Kidney (tissue), 22 donors: ENCODE measurements at places on chromosomes 5 and 9. TPM values are rescaled to one million over a fixed set of nuclear protein-coding genes. Genes with fewer than 3 reads are reported as not detected.

FBLL1 gene
- 0.47 TPM for total RNA-seq

ABLIM3 gene
- 21.7 TPM for total RNA-seq

PCDHGA9 gene
- total RNA-seq: 7.6 TPM

PCDHB4 gene
- total RNA-seq: 5.8 TPM

ZNF608 gene
- total RNA-seq: 35.8 TPM

C5orf52 gene
- total RNA-seq: not detected

CD72 gene
- 7.1 TPM for total RNA-seq

TAF11L12 gene
- total RNA-seq: not detected

- no peaks in the 10 kb centered on the region for H3K4me1 ChIP-seq
- H3K36me3 ChIP-seq: no peaks in the 10 kb centered on the region
- no peaks in the 10 kb centered on the region for H3K27me3 ChIP-seq
- no peak for DNase-seq
Measured at GRCh38 chr5:10838038-10838437, 77.0 kb upstream of the DAP start.

GRCh38 chr5:154794525-154795234 is 39.5 kb downstream of the LARP1 start:
- peaks cover 63% of the 10 kb centered on the region for H3K36me3 ChIP-seq
- no peak overlapping the region for H3K27ac ChIP-seq
- H3K4me1 ChIP-seq: no peaks in the 10 kb centered on the region
- no peaks in the 10 kb centered on the region for H3K27me3 ChIP-seq

DNA sequence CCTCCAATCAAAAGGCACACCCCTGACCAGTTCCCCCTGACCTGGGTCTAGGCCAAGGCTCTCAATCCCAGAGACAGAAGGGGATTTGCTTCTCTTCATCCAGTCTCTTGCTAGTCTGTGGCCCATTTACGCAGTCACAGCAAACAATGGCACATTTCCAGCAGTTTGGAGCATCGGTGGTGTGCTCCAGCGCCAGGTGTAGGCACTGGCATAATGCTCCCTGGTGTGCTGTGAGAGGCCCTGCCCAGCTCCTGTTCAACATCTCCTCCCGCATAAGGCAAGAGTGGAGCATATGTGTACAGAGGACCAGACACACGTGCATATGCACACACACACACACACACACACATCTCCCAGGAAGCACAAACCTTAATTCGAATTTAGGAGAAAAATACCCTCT is 79.5 kb upstream of the ERCC6L2 start:
- H3K4me3 ChIP-seq: no peak overlapping the region
- DNase-seq: no peak
- H3K4me1 ChIP-seq: no peaks in the 10 kb centered on the region

GRCh38 chr5:163809473-163809872 is 304.1 kb downstream of the MAT2B start:
- H3K27me3 ChIP-seq: no peaks in the 10 kb centered on the region
- H3K4me1 ChIP-seq: no peaks in the 10 kb centered on the region
- no peak overlapping the region for H3K27ac ChIP-seq
- H3K36me3 ChIP-seq: no peaks in the 10 kb centered on the region
- H3K4me3 ChIP-seq: no peak overlapping the region

DNA sequence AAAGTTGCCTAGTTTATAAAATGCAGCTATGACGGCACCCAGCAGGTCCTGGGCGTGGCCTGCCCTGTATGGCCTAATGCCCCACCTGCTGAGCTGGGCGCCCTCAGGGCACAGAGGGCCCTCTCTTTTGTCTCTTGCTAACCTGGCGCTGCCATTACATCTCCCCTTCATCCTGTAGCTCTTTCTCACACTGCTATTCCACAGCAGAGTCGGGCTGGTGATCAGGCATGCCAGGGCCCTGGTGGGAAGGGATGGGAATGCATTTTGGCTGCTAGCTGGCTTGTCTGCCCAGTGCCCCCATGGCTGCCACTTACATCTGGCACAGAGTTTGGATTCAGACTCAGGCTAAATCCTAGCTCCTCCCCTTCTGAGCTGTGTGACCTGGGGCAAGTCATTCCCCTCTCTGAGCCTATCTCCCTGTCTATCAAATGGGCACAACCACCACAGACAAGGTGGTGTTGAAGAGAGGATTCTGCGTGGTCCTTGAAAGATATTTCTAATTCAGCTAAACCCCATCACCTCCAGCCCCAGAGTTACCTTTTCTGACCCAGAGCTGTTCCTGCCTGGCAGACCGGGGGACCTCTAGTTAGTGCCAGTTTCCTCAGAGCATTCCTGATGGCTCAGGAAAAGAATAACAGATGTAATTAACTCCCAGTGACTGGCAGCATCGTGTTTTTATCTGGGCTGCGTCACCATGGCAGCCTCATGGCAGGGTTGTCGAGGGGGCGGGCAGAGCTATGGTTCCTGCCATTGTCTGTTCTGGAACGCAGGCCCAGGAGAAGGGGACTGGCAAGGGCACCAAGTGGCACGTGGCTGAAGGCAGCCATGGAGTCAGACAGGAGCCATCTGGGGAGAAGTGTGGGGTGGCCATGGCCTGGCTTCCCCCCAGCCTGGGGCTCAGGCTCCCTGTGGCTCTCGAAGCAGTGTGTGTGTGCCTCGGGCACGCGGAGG is 6.3 kb downstream of the PRR7 start:
- no peak overlapping the region for H3K4me3 ChIP-seq
- no peak overlapping the region for H3K27ac ChIP-seq
- H3K36me3 ChIP-seq: no peaks in the 10 kb centered on the region
- DNase-seq: no peak
- no peaks in the 10 kb centered on the region for H3K4me1 ChIP-seq

GRCh38 chr5:84292788-84293653 is 91.7 kb downstream of the EDIL3 start:
- H3K36me3 ChIP-seq: no peaks in the 10 kb centered on the region
- no peak for DNase-seq
- H3K27me3 ChIP-seq: no peaks in the 10 kb centered on the region

GRCh38 chr9:13967438-13967837 is 346.5 kb downstream of the NFIB start:
- no peaks in the 10 kb centered on the region for H3K27me3 ChIP-seq
- no peaks in the 10 kb centered on the region for H3K36me3 ChIP-seq
- DNase-seq: no peak
- no peak overlapping the region for H3K4me3 ChIP-seq
- H3K4me1 ChIP-seq: peaks cover 11% of the 10 kb centered on the region
- H3K27ac ChIP-seq: no peak overlapping the region

DNA sequence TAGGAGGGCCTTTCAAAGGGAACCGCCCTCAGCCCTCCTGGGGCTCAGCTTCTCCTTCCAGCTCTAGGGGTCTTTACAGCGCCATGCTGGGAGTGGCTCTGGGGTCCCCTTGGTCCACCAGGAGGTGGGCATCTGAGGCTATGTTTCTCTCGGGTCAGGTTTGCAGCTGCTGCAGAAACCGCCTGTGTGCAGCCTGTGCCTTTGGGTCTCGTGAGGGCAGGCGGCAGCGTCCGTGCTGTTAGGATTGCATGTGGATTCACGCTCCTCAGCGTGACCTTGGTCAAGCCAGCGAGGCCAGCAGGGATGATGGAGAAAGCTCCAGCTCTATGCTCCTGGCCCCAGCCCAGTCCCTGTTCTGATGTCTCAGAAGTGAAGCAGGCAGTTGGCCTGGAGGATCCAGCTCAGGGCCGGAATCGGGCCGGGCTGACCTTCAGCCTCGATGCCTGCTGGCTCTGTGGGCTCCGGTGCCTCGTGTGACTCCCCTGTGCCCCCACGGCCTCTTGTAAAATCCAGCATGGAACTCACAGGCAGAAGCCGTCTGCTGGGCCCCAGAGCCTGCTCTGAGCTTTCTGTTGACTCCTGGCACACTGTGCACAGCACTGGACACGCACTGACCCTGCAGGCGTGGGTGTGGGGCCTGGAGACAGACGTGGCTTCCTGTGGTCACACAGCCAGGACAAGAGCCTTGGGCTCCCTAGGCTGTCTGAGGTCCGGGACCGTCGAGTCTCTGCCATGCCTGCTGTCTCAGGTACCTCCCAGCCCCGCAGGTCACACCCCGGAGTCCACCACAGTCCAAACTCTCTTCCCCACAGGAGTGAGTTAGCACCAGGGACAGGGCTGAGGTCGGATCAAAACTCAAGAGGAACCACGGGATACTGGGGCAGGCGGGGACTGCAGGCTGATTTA is 54.3 kb downstream of the TRIP13 start:
- H3K27ac ChIP-seq: no peak overlapping the region
- H3K4me3 ChIP-seq: no peak overlapping the region
- no peaks in the 10 kb centered on the region for H3K4me1 ChIP-seq
- no peaks in the 10 kb centered on the region for H3K27me3 ChIP-seq
- no peak for DNase-seq
- H3K36me3 ChIP-seq: no peaks in the 10 kb centered on the region

GRCh38 chr9:111599955-111600343 is 502 bp upstream of the PTGR1 start:
- peak overlapping the region; percentile 90 for H3K27ac ChIP-seq
- peaks cover 18% of the 10 kb centered on the region for H3K36me3 ChIP-seq
- no peaks in the 10 kb centered on the region for H3K27me3 ChIP-seq

DNA sequence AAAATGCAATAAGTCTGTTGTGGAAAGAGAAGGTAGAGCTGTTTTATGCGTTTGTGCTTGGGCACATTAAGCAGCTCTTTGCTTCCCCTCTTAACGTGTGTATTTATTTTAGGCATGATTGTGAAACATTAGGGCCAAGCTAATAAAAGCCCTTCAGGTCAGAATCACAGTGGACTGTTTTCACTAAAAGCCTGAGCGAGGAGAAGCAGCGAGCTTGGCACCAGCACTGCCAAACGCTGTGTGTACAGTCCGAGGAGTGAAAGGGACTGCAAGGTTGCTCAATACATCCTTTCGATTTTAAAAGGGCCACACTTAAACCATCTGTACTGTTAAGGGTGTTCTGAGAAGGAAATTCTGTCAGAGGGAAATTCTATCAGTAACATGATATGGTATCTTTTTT is 107.2 kb upstream of the CKMT2 start:
- no peaks in the 10 kb centered on the region for H3K27me3 ChIP-seq
- H3K4me1 ChIP-seq: no peaks in the 10 kb centered on the region
- no peaks in the 10 kb centered on the region for H3K36me3 ChIP-seq
- no peak for DNase-seq

- no peaks in the 10 kb centered on the region for H3K36me3 ChIP-seq
- H3K27ac ChIP-seq: no peak overlapping the region
- no peak for DNase-seq
- H3K4me3 ChIP-seq: no peak overlapping the region
Measured at GRCh38 chr5:59685793-59686192, 207.7 kb downstream of the PDE4D start.

- H3K36me3 ChIP-seq: no peaks in the 10 kb centered on the region
- H3K4me3 ChIP-seq: no peak overlapping the region
- H3K27me3 ChIP-seq: no peaks in the 10 kb centered on the region
- DNase-seq: no peak
Measured at GRCh38 chr9:90808890-90809685, 7.5 kb downstream of the SYK start.

DNA sequence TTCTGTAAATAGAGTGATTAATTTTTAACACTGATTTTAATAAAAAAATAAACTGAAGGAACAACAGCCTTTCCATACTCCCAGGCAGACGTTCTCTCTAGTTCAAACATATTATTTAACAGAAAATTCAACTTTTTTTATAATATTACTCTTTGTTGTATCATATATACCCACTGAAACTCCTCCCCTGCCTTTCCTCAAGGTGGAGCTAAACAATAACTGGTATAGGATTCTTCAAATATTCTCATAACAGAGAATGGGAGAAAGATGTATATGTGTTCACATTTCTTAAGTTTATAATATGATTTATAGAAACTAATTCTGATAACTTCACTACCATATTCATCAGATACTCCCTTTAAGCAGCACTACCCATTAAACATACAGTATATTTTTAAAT is 83.4 kb downstream of the CYLC2 start:
- H3K27me3 ChIP-seq: no peaks in the 10 kb centered on the region
- no peak overlapping the region for H3K4me3 ChIP-seq
- no peaks in the 10 kb centered on the region for H3K36me3 ChIP-seq
- no peaks in the 10 kb centered on the region for H3K4me1 ChIP-seq
- no peak for DNase-seq
- H3K27ac ChIP-seq: no peak overlapping the region

DNA sequence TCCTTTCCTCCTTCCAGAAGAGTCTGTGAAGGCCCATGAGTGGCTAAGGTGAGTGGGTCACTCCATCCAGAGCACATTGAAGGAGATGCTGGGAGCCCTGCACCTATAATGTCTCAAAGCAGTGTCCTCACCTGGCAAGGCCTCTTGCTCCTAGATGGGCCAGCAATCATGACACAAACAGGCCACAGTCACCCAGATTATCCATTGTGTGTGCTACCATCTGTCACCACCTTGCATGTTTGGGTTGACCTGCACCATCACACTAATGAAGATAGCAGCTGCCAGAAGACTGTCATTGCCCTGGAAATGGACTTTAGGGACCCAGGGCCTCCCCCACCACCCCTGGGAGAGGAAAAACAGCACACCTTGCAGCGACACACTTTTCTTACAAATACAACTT is 69.6 kb downstream of the GABBR2 start:
- H3K36me3 ChIP-seq: no peaks in the 10 kb centered on the region
- H3K4me3 ChIP-seq: no peak overlapping the region
- H3K27ac ChIP-seq: no peak overlapping the region
- no peaks in the 10 kb centered on the region for H3K27me3 ChIP-seq
